ENCODE measurements at places on chromosomes 7 and 10.
A peak's percentile ranks its signal among the peaks of the same experiment; 100 is the strongest.

GRCh38 chr10:34098821-34099567, 716.1 kb downstream of the PARD3 start:
- no peak for DNase-seq

GRCh38 chr7:88756802-88757201, 2.7 kb upstream of the ZNF804B start:
- DNase-seq: no peak

DNA sequence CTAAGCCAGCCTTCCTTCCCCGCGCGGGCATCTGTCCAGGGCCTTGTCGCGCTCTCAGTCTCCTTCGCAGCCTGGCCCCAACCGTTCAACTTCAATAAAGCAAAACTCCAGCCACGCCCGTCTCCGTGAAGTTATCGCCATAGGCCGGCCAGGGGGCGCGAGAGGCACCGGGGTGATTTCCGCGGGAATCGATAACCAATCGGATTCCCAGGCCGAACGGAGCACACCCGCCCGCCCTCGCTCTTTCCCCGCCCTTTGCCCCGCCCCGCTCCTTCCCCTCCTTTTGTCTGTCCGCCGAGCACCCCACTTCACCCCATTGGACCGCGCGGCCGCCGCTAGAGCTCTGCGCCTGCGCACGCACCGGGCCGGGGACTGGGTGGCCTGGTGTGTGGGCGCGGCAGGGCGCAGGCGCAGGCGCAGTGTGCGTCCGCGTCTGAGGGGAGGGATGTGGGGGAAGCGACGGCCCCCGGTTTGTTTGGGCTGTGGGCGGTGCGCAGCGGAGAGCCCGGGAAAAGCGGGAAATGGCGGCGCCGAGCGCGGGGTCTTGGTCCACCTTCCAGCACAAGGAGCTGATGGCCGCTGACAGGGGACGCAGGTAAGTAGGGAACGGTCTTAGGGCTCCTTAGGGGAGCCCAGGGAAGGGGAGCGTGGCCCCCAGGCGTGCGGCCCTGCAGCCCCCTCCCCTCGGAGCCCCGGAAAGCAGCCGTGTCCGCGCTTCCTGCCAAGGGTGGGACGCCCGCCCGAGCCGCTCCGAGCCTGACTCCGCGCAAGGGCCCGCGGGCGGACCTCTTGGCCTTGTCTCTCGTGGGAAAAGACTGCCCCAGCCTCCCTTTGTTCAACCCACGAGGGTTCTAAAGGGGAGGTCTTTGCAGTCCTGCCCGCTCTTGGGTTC, at the start of gene CASP2:
CASP2 (plus strand) TSS at position 417 of the 892 bp plus-strand sequence; CDS start at position 522, 105 bp downstream.
- DNase-seq: peak; percentile 96

DNA sequence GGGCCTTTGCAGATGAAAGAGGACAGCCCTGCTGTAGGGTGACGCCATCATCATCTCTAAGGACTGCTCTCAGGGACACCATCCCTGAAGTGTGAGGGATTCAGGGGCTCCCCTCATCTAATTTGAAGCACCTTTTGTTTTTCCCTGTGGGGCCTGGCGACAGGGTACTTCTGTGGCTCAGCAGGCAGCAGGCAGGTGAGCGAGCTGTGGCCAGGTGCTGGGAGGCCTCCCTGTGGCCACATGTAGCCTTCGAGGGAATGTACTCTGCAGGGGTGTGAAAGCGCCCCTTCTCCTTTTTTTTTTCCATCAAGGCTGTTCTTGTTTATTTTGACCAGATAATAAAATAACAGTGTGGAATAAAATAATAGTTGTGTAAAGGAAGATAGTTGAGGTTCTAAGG, 118.2 kb upstream of the DPP6 start:
- DNase-seq: no peak

DNA sequence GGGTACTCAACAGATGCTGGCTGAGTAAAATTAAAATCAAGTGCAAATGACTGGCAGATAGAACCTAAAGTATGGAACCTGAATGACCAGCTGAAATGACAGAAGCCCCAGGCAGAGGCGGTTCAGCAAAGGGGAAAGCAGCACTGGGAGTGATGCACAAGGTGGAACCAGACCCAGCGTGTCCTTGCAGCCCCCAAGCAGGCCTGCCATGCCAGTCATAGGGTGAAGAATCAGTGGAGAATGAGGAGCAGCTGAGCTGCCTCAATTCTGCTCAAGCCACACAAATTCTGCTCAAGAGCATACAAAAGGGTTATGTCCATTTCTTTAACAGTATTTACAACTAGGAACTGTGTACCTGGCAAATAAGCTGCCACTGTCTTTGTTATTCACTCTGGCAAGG, 8.7 kb downstream of the ACTR1A start:
- DNase-seq: no peak
